ENCODE measurements at places on chromosomes 5 and 9. TPM values are rescaled to one million over a fixed set of nuclear protein-coding genes. Genes with fewer than 3 reads are reported as not detected.

CATSPER3 gene
- total RNA-seq, result 1.7 TPM

DNA sequence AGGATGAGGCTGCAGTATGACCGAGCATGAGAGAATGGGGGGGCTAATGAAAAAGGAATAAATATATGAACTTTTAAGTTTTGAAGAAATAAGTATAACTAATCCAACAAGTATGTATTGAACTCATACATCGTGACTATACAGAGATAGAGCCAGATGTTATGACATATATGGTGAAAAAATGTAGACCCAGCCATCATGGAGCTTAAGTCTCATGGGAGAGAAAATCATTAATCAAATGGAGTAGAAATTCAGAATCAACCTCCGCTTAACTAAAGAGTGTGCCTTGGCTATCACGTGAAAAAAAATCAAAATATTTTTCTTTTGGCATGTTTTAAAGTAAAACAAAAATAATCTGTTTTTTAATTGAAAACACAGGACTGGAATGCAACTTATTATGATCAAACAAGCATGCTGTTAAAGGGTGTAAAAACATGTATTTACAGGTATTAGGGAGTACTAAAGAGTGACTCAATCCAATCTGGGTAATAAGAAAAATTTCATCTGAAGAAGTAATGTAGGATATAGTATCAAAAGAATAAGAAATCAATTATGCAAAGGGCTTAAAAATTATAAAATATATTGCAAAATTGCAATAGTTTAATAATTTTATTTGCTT lies 868.5 kb upstream of the NUDT12 start:
- no peak for DNase-seq

DNA sequence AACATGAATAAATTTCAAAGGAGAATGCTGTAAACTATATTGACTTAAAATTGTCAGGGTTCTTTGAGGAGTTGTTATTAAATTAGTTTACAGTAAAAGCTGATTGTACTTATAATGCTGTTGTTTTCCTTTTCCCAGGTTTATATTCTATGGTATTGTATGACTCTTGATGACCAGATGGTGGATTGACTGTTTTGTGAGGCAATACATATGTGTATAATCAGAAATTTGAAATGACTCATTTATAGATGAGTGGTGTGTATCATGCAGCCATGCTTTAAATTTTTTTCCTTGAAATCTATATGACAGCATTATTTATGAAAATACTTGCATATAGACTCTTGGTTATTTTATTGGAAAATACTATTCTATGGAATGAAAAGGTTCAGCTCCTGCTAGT lies 195.3 kb downstream of the CNTLN start:
- DNase-seq, result no peak

PAX5 gene
- total RNA-seq, result 0.17 TPM

- peak; percentile 38 for DNase-seq
These were observed 68.7 kb upstream of the WDR41 start for GRCh38 chr5:77560677-77561263.

GRCh38 chr9:89657765-89658164 lies 53.0 kb downstream of the GADD45G start:
- DNase-seq, result no peak

TAF11L5 gene
- not detected for total RNA-seq

- DNase-seq, result no peak
These were observed 743.0 kb upstream of the NUDT12 start for GRCh38 chr5:104305602-104306001.

DNA sequence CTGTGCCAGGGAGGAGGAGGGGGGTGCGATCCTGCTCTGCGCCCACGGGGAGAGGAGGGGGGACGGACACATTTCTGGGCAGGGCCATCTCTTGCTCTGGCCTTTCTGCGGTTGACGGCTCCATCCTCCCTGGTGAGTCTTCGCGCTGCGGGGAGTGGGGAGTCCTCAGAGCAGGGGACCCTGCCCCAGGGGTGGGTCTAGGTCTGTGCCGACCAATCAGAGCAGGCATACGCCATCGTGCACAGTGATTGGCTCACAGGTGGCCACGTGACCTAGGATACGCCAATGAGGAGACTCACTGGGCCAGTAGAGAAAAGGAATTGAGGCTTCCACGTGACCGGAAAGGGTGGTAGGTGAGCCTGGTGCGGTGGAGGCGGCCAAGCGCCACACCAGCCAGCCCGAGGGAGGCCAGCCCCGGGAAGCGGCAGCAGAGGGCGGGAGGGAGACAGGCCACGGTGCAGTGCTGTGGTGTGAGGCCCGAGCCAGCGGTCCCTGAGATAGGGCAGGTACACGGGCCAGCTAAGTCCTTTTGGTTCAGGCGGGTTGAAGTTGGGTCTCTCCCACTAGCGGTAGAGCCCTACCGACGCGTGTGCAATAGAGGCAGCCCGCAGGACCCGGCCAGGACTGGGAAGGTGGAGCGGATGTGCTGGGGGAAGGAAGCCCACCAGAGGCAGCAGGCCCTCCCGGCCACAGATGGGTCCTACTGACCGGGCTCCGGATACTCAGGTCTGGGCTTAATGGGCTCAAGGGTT lies 65.2 kb upstream of the RNF130 start:
- no peak for DNase-seq

- DNase-seq, result no peak
These were observed 236.9 kb downstream of the ARRDC3 start for GRCh38 chr5:91146230-91146629.

DNA sequence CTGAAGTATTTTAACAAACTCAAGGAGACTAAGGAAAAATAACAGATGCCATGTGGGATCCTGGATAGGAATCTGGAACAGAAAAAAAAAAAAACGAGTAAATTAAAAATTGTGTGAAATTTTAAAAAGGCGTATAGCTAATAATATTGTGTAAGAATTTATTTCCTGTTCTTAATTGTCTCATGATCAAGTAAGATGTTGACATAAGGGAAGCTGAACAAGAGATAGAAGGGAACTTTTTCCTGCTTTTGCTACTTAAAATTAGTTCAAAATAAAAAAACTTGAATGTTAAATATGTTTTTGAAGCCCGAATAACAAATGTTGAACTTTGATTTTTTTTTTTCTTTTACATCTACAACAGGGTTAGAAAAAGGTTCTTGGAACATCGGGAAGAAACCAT lies 10.5 kb downstream of the SNAPC3 start:
- DNase-seq, result no peak

- no peak for DNase-seq
These were observed 203.1 kb upstream of the ANKH start for GRCh38 chr5:15074651-15075050.

DNA sequence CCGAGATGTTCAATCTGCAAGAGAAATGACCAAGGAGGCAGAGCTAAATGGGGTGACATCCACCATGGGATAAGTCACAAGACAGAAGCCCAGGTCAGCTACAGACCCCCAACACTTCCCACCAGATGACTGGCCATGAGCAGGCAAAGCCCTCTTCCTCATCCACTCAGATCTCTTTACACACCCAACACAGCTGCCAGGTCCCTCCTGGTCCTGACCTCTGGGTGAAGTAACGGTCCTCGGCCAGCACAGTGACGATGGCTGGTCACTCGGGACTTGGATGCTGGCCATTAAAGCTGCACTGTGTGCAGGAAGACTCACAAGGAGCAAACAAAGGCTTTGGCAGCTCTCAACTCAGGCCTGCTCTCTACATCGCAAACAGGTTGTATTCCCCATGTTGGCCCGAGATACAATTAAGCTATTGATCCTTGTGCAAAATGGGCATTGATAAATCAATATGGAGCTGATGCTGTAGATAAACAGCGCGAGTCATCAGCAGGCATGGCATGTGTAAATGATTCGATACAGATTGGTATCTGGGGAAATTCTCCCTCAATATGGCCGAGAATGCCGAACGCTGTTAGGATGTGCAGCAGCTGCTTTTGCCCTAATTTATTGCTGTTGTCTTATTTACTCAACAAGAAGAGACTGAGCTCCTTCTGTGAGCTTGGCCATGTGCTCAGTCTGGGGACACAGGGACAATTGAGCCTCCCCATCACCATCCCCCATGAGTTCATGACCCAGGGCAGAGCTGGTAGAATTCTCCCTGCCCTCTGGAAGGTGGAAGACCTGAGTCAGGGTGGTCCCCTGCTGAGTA lies 98.7 kb downstream of the C5orf15 start:
- DNase-seq, result no peak

DNA sequence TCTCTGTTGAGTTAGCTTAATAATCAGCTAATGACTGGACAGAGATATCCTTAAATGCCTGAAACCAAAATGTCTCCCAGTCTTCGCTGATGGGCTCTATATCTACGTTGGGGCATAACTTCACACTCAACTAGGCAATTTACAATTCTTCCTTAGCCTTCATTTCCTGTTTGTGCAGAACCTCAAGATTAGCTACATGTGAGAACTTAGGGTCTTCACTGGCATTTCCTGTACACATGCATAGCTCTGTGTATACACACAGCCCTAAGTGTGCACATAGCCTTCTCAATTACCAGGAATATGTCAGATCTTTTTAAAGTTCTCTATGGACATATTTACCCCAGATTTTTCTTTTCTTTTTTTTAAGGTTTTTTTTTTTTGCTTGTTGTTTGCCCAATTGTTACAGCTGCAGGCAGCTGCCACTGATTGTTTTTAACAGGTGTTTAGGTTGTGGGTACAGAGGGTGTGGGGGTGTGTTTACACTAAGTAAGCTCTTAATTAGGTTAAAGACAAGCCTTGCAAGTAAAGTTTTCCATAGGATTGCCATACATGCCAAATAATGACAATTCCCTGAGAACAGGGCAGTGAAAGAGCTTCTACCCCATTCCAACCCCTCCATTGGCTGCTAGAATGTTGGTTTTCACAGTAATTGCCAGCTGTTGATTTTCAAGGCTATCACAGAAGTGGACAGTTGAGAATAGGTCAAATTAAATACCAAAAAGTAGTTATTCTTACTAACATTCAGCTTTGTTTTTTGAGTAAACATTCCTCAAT lies 441.0 kb downstream of the TLE4 start:
- no peak for DNase-seq

PPIC gene
- 21.5 TPM for total RNA-seq

DNA sequence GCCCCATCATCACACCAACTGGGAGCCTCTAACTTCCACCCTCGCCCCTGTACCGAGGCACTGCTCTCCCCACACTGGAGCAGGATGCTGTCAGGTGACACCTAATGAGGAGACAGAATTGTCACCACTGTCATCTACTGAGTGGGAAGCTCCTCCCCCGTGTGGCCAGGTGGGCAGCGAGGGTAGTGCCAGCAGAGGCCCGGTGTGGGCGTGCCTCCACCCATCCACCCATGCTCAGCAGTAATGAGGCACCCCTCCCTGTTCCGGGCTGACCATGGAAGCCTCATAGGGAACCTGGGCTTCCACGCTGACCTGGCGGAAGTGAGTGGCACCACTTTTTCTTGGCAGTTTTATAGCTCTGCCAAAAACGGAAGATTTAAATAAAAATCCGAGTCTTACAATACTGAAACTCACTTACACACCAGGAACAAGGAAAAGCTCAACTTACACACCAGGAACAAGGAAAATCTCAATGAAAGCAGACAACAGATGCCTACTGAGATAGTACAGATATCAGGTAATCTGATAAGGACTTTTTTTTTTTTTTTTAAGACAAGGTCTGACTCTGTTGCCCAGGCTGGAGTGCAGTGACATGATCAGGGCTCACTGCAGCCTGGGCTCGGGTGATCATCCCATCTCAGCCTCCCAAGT lies 30.6 kb upstream of the ASS1 start:
- no peak for DNase-seq

PCDHGB6 gene
- 0.22 TPM for total RNA-seq

SYK gene
- total RNA-seq, result 9.0 TPM

DNA sequence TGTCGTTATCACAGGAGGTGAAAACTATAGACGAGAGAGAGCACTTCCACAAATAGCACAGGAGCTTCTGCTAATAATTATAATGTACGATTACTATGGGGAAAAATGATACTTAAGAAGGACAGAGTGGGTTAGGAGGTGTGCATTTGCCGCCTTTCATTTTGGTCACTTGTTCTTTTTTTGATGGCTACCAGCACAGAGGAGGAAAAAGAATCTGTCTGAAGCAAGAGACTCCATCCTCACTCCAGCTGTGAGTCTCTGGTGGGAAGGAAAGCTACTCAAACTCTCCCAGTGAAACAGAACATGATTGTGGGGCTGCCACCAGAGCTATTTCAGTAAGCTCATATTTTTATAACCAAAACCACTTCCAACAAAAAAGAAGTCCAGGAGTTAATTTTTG lies 270.4 kb upstream of the TMEM161B start:
- no peak for DNase-seq

- DNase-seq, result no peak
These were observed 896 bp downstream of the RIGI start for GRCh38 chr9:32524892-32525708.

All from HCT116 (cell line).